Stimulated activated memory B cell treated with anti-CD40 and anti-IgM and Interleukin-4, amounts not matched to agents 10 μg/mL and 1 μg/mL and 100 μg/mL, for 72 hours (primary cell): ENCODE measurements at places on chromosomes 6 and 20.

- ATAC-seq = no peak
These were observed 21.5 kb upstream of the TPD52L1 start for GRCh38 chr6:125132058-125132457.

DNA sequence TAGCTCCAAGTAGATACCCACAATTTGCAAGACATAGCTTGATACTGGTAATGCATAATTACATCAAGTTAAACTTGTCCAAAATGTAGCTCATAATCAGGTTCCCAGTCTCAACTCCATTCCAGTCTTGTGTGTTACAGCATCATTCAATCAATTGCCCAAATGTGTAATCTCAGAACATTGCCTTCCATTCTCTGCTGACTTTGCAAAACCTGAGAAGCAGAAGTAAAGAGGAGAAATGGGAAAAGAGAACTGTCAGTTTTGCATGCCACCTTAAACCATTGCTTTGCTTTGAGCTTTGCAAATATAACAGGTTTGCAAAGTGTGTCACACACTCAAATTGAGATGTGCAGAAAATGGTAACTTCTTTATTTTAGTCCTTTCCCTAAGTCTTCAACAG, 40.3 kb upstream of the CNKSR3 start:
- ATAC-seq = no peak

GRCh38 chr20:9616455-9616805, 102.0 kb downstream of the LAMP5 start:
- ATAC-seq = no peak

GRCh38 chr6:133707456-133707855, 181.5 kb upstream of the TCF21 start:
- ATAC-seq = no peak

- no peak for ATAC-seq
These were observed 12.1 kb downstream of the CLDN20 start for GRCh38 chr6:155275808-155276480.

DNA sequence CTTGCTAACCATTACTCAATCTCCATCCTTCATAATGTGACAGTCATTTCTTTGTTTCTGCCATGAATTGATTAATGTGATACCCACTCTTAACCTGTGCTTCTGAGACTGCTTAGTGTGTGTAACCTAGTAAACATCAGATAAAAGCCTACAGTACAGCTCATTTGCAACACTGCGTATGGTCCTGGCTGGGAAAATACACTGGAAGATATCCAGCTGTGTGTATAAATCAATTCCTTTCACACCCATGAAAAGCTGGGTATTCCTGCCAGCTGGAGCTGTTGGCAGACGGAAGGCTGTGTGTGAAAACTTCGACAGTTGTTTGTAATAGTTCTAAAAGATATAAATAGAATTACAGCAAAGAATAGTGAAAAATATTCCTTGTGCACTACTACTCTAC, 509.2 kb downstream of the FRK start:
- ATAC-seq = no peak

- no peak for ATAC-seq
These were observed 22.0 kb downstream of the TRIM27 start for GRCh38 chr6:28901831-28902230.

- no peak for ATAC-seq
These were observed 27.6 kb downstream of the DCDC2 start for GRCh38 chr6:24330137-24330732.

DNA sequence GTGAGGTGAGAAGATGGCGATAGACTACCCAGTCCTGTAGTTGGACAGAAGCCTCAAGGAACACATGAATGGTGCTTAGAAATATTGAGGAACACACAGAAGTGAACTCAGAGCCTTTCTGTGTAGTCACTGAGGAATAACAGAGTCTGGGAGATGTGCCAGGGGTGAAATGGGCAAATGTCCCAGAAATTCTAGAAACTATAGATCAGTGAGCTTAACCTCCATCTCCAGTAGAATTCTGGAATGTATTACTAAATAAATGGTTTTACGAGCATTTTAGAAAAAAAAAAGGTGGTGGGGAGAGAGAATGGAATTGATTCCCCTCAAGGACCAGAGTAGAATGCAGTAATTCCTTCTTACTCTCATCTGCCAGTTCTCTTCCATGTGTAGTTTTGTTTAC, 380.0 kb downstream of the LMBRD1 start:
- no peak for ATAC-seq

DNA sequence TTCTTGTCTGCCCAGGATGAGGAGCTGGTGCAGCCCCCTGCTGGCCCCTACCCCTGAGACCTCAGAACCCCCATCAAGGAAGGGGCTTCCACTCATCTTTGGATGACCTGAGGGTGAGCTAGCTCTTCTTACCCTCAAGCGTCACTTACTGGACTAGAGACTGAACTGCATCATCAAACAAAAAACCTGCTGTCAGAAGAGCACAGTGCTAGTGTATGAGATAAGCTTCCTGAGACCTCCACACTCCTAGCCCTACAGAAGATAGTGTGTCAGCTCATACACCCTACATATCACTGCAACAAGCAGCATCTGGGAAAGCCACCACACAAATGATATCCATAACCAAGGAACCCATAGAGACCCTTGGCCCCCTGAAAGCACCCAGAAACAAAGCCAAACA, 15.0 kb downstream of the SLC22A16 start:
- no peak for ATAC-seq

DNA sequence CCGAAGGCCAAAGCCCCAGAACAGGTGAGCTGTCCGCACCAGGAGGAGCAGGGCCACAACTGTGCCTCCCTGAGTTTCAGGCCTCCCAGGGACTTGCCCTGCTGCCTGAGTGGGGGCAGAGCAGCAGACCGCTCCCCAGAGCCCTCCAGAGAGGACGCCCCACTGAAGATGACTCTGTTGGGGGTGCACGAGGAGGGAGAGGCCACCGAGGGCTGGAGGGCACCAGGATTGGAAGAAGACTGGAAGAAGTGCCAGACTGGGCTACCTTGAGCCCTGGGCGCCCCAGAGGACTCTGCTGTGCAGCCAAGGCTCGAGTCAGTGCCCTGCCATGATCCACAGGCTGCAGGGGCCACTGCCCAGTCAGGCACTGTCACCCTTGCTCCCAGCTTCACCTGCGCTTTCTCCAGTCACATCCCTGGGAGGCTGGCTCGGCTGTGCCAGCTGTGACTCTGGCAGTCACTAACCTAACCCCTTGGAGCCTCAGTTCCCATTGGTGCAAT, 11.3 kb downstream of the CST7 start:
- ATAC-seq = no peak

DNA sequence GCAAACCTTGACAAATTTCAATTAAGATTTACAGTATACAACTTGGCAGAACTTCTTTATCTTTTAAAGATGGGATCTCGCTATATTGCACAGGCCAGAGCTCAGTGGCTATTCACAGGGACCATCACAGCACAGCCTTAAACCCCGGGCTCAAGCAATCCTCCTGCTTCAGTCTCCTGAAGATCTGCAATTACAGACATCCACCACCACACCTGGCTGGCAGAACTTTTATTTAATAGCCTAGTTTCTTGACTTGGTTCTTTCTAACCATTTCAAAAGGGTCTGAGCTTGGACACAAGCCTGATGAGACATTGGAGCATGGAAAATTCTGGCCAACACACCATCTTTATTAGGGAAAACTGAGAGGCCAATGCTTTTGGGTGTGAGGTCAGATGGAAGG, 151.6 kb upstream of the KCNG1 start:
- ATAC-seq = no peak

- ATAC-seq = no peak
These were observed 21.9 kb downstream of the DYNLT1 start for GRCh38 chr6:158622545-158623190.

- no peak for ATAC-seq
These were observed 657.5 kb upstream of the DEFB115 start for GRCh38 chr20:30599990-30600389.

GRCh38 chr6:35605600-35605999, 83.1 kb downstream of the FKBP5 start:
- no peak for ATAC-seq

DNA sequence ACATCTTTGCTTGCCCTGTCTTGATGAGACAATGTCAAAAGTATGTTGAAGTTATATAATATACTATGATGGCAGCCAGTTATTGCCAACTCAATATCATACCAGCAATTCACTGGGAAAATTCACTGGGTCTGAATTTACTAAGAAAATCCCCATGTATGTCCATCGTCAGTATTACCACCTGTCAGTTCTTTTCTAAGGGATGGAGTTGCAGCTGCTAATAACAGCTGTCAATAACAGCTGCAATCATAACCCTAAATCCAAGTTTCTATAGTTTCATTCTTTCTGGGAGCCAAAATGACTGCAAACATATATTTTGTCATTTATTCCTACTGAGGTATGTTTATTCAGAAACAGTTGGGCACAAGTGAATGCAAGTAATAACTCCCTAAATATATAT, 132.6 kb upstream of the RIN2 start:
- no peak for ATAC-seq

DNA sequence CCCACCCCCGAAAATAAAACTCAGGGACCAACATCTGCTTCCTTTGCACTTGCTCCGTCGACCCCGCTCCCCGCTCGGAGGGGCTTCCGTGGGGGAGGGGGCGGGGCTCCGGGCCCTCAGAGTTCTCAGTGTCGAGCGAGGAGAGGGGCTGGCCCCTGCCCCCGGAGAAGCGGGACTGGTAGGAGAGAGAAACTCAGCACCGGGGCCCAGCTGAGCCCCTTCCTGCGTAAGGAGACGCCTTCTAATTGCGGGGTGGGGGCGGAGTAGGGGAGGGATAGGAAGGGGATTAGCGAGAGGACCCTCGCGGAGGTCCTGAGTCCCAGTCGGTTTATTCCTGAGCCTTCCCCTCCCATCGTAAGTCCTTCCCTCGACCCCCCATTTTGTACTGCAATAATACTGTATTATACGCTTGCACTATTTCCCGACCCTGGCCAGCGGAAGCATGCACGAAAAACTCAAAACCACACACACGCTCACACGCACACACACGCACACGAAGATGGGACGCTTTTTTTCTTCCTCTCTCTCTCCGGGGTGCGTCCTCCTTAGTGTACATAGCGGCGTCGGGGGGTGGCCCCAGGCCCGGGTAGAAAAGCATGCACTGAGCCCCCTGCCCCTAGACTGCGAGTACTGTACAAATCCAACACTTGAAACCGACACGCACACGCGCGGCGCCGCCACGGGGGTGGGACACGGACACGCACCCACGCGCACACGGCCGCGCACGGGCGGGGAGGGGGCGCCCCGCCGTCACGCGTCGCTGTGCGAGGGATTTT, 22.1 kb upstream of the SLC22A7 start:
- peak; percentile 46 for ATAC-seq

DNA sequence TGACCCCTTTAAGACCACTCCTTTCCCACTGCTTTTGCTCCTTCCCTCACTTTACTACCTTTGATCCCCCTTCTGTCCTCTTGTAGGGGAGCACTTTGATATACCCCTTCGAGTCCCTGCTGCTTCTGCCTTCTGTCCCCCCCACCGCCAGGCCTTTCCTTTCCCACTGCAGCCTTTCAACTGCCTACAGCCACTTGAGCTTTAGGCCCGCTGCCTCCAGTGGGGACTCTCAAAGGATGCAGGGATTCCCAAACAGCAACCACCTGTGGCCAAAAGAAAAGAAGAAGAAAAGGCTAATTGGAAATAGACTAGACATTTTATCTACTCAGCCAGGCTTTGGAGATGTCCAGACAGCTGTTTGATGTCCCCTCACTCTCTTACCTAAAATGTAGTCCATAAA, 77.0 kb upstream of the DTNBP1 start:
- no peak for ATAC-seq

DNA sequence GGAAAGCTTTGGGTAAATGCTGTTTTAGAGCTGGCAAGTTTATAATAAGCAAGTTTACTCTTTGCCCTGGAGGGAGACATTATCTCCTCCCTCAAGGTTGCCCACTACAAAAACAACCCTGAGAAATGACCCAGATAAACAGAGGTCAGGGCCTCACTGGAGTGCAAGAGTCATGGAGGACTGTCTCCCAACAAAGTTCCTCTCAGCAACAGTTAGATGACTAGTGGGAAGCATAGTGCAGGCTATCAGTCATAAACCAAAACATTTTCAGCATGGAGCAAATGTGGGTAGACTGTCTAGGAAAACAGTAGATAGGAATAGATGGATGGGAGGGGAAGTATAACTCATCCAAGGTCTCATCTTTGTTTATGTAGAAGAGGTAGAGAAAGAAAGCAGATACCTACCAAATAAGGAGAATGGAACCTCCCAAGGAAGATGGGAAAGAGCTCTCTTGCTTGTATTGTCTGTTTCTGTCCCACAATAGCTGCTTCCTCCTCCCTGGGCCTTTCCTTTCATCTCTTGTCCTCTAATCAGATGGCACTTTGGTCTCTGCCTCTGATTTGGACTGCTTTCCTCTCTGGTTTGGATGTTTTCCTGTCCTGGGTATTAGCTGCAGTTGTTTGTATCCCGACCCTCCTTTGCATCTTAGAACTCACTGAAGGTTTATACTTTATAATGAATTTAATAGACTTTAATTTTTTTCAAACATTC, 95.4 kb downstream of the WASF1 start:
- no peak for ATAC-seq

DNA sequence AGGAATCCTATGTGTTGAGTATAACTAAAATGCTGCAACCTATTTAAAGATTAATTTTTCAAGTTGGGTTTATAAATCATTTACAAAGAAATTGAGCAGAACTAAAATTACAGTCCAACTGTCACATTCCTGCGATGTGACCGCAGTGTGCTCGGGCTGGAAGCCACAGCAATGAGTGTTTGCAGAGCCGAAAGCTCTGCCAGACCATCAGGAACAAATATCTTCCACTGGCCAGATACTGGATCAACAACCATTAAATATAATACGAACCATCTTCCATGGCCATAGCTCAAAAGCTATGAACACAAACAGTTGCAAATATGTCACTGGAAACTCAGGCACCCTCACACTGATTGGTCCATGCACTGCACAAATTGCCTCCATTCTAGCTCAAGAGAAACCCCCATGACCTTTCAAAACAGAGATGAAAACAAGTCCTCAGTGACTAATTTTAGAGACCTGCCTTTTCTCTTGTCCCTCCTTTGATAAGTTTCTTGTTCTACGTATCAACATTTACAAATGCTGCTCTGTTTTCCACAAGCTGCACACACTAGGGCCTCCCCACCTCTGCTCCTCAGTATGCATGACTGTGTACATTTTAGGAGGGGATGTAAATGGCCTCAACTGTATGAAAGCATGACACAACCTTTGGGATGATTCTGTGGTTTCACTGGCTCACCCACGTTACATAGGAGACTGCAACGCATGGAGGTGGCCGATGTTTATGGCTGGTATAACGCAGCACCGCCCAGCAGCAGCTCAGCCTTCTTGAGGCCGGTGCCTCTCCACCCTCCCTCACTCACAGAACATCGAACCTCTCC, 171.7 kb downstream of the WDR27 start:
- no peak for ATAC-seq

GRCh38 chr6:39073471-39074355, 25.1 kb downstream of the GLP1R start:
- ATAC-seq = no peak

- no peak for ATAC-seq
These were observed 140.2 kb upstream of the AHI1 start for GRCh38 chr6:135637701-135638100.

- ATAC-seq = no peak
These were observed 377.1 kb downstream of the CENPW start for GRCh38 chr6:126716826-126717509.

GRCh38 chr20:45630371-45630770, 713 bp downstream of the WFDC9 start:
- no peak for ATAC-seq
